CD4-positive, alpha-beta T cell treated with Interleukin-2 at 100 ng/mL for 4 hours (primary cell): ENCODE measurements at places on chromosomes 16 and 17.

- no peak for DNase-seq
These were observed 56.1 kb downstream of the ESRP2 start for GRCh38 chr16:68179855-68180254.

DNA sequence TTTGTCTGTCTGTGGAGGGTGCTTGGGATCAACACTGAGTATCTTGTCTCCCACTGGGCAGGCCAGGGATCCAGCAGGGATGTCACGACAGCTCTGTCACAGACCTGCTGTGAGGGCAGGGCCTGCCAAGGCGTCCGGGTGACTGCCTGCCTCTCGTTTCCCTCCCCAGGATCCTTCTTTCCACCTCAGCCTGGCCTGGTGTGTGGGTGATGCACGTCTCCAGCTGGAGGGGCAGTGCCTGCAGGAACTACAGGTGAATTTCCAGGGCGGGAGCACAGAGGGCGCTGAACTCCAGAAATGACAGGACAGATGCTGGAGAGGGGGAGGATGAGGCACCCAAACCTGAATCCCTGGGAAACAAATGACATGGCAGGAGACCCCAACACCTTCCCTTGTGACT is 6.8 kb upstream of the MMP15 start:
- DNase-seq, result no peak

- DNase-seq, result no peak
These were observed 16.0 kb downstream of the SLC5A10 start for GRCh38 chr17:18967916-18968315.

GRCh38 chr16:6725634-6726331 is 606.9 kb upstream of the RBFOX1 start:
- DNase-seq, result no peak

GRCh38 chr17:58279016-58279711 is 1.6 kb downstream of the MPO start:
- DNase-seq, result no peak

DNA sequence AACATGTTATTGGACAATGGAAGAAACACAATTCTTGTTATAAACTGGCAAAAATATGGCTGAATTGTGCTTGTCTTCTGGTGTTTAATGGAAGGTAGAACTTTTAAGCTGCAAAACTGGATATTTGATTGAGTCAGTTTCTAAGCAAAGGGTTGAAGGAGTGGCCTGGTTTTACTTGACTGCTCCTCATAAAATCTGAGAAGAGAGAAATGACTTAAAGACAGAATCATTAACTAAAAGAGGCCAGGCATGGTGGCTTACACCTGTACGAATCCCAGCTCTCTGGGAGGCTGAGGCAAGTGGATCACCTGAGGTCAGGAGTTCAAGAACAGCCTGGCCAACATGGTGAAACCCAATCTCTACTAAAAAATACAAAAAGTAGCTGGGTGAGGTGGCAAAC is 770.7 kb downstream of the CDH11 start:
- no peak for DNase-seq

DNA sequence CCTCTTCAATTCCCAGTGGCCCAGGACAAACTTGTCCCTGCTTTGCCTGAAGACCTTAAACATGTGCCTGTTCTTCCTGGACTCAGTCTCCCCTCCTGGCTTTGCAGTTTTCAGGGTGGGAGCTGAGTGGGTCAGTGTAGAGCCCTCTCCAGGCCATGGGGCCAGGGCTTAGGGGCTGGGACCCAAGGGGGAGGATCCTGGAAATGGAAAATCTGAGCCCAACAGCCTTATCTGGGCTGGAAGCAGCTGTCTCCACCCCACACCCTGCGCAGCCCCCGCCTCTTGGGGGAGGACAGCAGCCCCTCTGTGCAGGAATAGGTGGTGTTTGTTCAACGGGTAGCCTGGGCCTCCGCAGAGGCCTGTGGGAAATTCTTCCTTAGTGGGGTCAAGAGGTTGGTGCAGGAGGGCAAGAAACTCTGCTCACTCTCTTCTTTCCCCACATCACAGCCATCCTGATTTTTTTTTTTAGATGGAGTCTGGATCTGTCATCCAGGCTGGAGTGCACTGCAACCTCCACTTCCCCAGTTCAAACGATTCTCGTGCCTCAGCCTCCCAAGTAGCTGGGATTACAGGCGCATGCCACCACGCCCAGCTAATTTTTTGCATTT is 6.8 kb upstream of the SMTNL2 start:
- no peak for DNase-seq

GRCh38 chr16:77327717-77328116 is 107.1 kb downstream of the ADAMTS18 start:
- no peak for DNase-seq

- no peak for DNase-seq
These were observed 33.2 kb downstream of the UBE2O start for GRCh38 chr17:76419576-76420260.

- DNase-seq, result no peak
These were observed 6.8 kb upstream of the SULT1A1 start for GRCh38 chr16:28616636-28617035.

- DNase-seq, result no peak
These were observed 36.6 kb upstream of the EMP2 start for GRCh38 chr16:10616756-10617640.

DNA sequence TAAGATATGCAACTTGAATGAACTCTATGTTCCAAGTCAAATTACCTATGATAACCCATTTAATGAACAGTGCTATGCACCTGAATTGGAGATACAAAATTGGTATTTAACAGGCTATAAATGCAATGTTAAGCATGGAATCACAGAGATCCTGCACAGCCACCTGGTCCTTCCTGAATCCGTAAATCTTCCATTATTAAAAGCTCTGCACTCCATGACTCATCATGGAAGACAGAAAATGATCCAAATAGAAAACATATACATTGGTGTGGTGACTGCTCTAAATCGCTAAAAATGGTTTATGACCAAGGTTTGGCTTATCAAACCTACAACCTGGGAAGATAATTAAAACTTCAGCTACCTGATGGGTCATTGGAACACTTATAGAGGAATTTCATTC is 45.3 kb downstream of the GLG1 start:
- DNase-seq, result no peak

- DNase-seq, result no peak
These were observed 5.8 kb downstream of the ACLY start for GRCh38 chr17:41912925-41913324.

DNA sequence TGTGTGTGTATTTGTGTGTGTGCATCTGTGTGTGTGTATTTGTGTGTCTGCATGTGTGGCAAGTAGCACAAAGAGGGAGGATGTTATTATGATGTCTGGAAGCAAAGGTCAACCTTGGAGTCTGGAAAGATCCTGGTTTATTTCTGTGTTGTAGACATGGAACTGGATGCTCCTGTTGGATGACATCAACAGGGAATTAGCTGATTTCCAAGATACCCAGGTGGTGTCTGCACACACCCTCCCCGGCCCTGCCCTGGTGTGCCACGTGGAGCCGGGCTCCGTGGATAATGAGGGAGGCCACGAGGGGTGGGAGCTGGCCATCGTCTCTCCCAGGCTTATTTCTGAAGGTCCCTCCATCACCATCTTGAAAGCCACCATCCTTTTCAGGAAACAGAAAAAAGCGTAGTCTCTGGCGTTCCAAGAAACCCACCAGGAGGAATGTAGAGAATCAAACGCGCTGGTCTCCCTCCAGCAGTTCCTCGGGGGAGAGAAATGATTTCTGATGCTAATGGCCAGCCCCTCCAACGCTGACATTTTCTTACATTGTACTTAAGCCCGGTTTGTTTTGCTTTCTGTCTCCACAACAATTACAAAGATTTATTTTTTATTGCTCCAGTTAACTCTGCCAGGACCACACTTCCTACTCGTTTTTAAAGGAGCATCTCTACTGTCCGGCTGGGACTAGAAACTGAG is 93.3 kb downstream of the FOXL1 start:
- no peak for DNase-seq

- DNase-seq, result no peak
These were observed 541 bp downstream of the GPT2 start for GRCh38 chr16:46884513-46885293.

DNA sequence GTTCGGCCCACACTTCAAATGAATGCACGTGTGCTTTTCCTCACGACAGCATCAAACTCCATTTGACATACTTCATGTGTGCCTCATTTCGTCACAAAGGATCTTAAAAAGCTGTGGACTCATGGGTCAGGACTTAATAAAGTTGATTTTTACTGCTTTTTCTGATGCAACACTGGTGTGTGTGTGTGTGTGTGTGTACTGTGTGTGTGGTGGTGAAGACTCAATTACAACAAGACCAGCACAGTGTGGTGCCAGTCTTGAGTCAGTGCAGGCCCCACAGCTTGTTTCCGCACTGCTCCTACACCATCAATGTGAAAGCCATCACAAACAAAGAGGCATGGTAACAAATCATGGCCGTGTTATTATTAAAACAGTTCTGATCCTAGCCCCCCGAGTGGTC is 17.7 kb downstream of the CDIP1 start:
- no peak for DNase-seq

DNA sequence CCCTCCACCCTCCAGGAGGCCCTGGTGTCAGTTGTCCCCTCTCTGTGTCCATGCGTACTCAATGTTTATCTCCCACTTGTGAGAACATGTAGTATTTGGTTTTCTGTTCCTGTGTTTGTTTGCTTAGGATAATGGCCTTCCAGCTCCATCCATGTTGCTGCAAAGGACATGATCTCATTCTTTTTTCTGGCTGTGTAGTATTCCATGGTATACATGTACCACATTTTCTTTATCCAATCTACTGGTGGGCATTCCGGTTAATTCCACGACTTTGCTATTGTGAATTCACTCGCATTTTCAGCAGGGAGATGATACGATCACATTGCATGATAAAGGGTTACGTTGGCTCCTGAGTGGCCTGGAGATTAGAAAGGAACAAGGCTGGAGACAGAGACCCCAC is 286.2 kb downstream of the FOXL1 start:
- no peak for DNase-seq

DNA sequence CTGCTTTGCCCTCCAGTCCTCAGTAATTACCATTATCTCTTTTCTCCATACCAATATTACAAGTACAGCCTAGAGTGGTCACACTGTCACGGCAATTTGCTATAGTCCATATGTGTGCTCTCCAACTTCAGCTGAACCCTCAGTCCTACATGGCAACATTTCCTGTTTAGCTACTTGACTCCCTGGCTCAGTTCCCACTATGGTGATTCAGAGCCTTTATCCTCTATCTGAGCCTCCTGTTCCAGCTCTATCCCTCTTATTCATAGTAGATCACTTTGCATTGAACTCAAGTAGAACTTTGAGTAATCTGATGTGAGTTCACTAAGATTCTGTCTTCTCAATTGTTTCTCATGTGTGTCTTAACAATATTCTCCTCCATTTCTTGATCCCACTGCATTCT is 43.7 kb upstream of the GOSR1 start:
- no peak for DNase-seq

DNA sequence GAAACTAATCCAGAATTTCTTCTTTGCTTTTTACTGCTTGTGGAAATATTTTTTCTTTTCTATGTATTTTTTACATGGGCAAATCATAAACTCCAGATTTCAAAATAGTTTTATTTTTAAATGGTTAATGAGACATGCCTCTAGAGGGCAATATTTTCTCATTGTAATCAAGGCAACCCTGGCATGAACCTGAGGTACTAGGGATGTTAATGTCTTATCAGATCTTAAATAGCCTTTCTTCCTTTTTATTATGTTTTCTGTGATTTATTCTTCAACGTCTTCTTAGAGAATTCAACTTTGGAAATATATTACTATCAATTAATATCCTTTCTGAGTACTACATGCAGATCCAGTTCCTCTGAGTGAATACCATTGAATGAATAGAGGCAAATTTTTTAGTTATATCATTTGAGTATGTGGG is 324.7 kb downstream of the BCAS3 start:
- peak; percentile 26 for DNase-seq

DNA sequence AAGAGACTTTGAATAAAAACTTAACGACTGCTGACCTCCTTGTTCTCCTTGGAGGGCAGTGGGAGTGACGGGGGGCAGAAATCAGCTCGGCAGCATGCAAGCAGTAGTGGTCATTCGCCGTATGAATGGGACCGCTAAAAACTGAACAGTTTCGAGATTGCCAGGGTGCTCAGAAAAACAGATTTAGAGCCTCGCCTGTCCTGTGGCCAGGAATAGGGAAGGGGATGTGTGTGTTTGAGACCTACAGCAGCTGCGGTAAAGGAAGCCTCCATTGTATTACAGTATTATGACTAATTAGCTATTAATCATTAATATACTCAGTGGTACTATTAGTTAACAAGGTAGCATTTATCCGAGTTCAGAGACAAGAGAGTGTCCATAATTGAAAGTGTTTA is 670 bp upstream of the ZNF652 start:
- no peak for DNase-seq

- DNase-seq, result no peak
These were observed 1.9 kb upstream of the FAM20A start for GRCh38 chr17:68603027-68603426.

- no peak for DNase-seq
These were observed 667 bp upstream of the KIF19 start for GRCh38 chr17:74325376-74325742.

GRCh38 chr16:85940214-85940613 is 41.3 kb downstream of the IRF8 start:
- DNase-seq, result no peak

DNA sequence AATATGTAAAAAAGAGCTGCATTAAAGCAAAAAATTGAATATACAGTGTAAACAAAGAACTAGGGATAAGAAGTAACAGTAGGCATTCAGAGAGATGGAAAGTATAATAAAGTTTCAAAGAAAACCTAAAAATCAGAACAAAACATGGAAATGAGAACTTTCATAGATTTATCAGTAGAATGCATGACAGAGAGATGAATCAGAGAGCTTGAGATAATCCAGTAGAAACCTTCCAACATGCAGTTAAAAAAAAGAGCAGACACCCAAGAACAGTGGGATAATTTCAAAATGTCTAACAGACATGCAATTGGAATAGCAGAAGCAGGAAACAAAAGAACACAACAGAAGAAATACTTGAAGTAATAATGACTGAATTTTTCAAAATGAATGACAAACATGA is 1384.2 kb downstream of the CDH11 start:
- DNase-seq, result no peak
